Common myeloid progenitor, CD34-positive (primary cell): ENCODE measurements at places on chromosomes 16 and 17.

GRCh38 chr17:32780721-32781120 lies 96.2 kb downstream of the MYO1D start:
- H3K4me3 ChIP-seq: no peak overlapping the region
- H3K27me3 ChIP-seq: no peaks in the 10 kb centered on the region
- no peak overlapping the region for H3K27ac ChIP-seq
- no peak for DNase-seq
- no peaks in the 10 kb centered on the region for H3K4me1 ChIP-seq
- no peaks in the 10 kb centered on the region for H3K36me3 ChIP-seq

DNA sequence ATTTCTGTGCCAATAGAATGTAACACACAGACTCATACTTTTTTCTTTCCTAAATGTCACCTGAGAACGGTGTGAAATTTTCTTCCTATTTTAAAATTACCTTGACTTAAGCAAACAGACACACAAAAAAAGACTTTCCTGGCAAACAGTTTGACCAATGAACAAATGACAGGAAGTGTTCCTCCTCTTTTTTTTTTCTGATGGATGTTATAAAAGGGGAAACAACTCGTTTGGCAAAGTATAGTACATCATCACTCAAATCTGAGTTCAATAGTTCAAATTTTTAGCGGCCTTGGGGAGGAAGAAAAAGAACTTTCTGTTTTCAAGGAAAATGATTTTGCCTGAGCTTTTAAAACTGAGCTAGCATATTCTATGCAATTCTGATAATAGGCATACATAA lies 19.8 kb downstream of the HS3ST3A1 start:
- no peak for DNase-seq
- no peaks in the 10 kb centered on the region for H3K4me1 ChIP-seq
- no peak overlapping the region for H3K27ac ChIP-seq
- no peak overlapping the region for H3K4me3 ChIP-seq

GRCh38 chr17:35021520-35022380 lies 41.4 kb downstream of the LIG3 start:
- peaks cover 38% of the 10 kb centered on the region for H3K36me3 ChIP-seq
- H3K27me3 ChIP-seq: no peaks in the 10 kb centered on the region
- no peak overlapping the region for H3K4me3 ChIP-seq
- no peak overlapping the region for H3K27ac ChIP-seq

- H3K4me1 ChIP-seq: peaks cover 15% of the 10 kb centered on the region
- no peak overlapping the region for H3K27ac ChIP-seq
- no peaks in the 10 kb centered on the region for H3K27me3 ChIP-seq
- DNase-seq: no peak
- no peaks in the 10 kb centered on the region for H3K36me3 ChIP-seq
Observed at GRCh38 chr17:74632617-74633016, 9.1 kb upstream of the CD300E start.
